Thyroid gland (tissue), 4 donors: ENCODE measurements at places on chromosomes 6 and 20. TPM values are rescaled to one million over a fixed set of nuclear protein-coding genes. Genes with fewer than 3 reads are reported as not detected.

DNA sequence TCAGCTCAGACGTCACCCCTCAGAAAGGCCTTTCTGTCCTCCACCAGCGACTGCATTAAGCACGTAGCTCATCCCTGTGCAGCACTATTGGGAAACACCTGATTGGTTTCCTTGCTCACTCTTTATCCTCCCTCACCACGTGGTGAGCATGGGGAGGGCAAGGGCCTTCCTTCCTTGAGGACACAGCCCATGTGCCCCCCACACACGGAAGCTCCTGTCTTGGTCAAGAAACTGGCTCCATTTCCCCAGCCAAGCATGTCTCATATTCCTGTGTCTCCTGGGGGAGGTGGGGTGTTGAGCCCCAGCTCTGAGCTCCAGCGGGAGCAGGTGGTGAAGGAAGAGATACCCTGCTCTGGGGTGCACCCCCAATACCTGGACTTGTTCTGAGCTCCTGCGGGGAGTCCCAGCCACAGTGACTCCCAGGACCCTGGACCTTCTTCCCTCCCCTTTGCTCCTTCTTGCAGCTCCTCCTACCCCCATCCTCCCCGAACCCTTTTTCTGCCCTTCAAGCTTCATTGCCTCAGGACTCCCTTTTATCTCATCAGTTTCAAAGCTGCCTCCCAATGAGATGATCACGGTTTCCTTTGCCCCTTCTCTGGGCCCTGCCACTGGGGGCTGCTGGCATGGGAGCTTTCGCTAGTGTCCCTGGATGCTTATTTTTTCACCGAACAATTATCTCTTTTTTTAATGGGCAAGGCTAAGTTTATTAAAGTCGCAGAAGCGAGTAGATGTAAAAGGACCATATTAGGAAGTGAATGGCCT is 230.1 kb downstream of the TFAP2C start:
- no peak overlapping the region for H3K27ac ChIP-seq
- H3K4me1 ChIP-seq, result no peaks in the 10 kb centered on the region
- H3K27me3 ChIP-seq, result no peaks in the 10 kb centered on the region
- no peak overlapping the region for H3K4me3 ChIP-seq
- H3K36me3 ChIP-seq, result no peaks in the 10 kb centered on the region

GRCh38 chr20:289693-290083 is 862 bp downstream of the C20orf96 start:
- H3K27me3 ChIP-seq, result no peaks in the 10 kb centered on the region
- peak overlapping the region; percentile 72 for H3K27ac ChIP-seq

GRCh38 chr6:156633291-156633690 is 143.9 kb upstream of the ARID1B start:
- H3K27me3 ChIP-seq, result no peaks in the 10 kb centered on the region
- no peak overlapping the region for H3K27ac ChIP-seq
- H3K4me3 ChIP-seq, result no peak overlapping the region
- H3K36me3 ChIP-seq, result no peaks in the 10 kb centered on the region

- peak within 1 kb of the TSS; percentile 53 for H3K27ac ChIP-seq
- H3K4me3 ChIP-seq, result peak within 1 kb of the TSS; percentile 44
- H3K36me3 ChIP-seq, result no peaks in the 10 kb centered on the region
- DNase-seq, result peak; percentile 80
These were observed at the start of gene PLCB1 for GRCh38 chr20:8131598-8132483. Gene PLCB1 (plus strand): TSS chr20:8132266. CDS start chr20:8132652, 386 bp downstream.

- H3K36me3 ChIP-seq, result no peaks in the 10 kb centered on the region
- H3K4me1 ChIP-seq, result peaks cover 5% of the 10 kb centered on the region
- DNase-seq, result no peak
- H3K4me3 ChIP-seq, result no peak overlapping the region
These were observed 91.4 kb upstream of the ARID1B start for GRCh38 chr6:156685823-156686222.

- no peaks in the 10 kb centered on the region for H3K27me3 ChIP-seq
- peaks cover 49% of the 10 kb centered on the region for H3K4me1 ChIP-seq
- no peak for DNase-seq
- no peak overlapping the region for H3K4me3 ChIP-seq
- peak overlapping the region; percentile 65 for H3K27ac ChIP-seq
These were observed 3.1 kb upstream of the LAMA5 start for GRCh38 chr20:62370115-62370806.

GRCh38 chr6:44255871-44256774 is 1.2 kb downstream of the SLC35B2 start:
- H3K27me3 ChIP-seq, result no peaks in the 10 kb centered on the region
- peak overlapping the region; percentile 97 for H3K27ac ChIP-seq
- H3K36me3 ChIP-seq, result peaks cover 47% of the 10 kb centered on the region
- H3K4me3 ChIP-seq, result peak overlapping the region; percentile 92

Gene VWA7
- 1.2 TPM for total RNA-seq

GRCh38 chr6:90068264-90068663 is 174.0 kb downstream of the GJA10 start:
- no peaks in the 10 kb centered on the region for H3K36me3 ChIP-seq
- no peak overlapping the region for H3K4me3 ChIP-seq

Gene TFAP2A
- 0.40 TPM for total RNA-seq

GRCh38 chr20:49868964-49869363 is 46.4 kb downstream of the SPATA2 start:
- H3K4me1 ChIP-seq, result peaks cover 26% of the 10 kb centered on the region
- no peaks in the 10 kb centered on the region for H3K27me3 ChIP-seq
- H3K27ac ChIP-seq, result peak overlapping the region; percentile 86
- no peak for DNase-seq
- no peaks in the 10 kb centered on the region for H3K36me3 ChIP-seq
- H3K4me3 ChIP-seq, result no peak overlapping the region

DNA sequence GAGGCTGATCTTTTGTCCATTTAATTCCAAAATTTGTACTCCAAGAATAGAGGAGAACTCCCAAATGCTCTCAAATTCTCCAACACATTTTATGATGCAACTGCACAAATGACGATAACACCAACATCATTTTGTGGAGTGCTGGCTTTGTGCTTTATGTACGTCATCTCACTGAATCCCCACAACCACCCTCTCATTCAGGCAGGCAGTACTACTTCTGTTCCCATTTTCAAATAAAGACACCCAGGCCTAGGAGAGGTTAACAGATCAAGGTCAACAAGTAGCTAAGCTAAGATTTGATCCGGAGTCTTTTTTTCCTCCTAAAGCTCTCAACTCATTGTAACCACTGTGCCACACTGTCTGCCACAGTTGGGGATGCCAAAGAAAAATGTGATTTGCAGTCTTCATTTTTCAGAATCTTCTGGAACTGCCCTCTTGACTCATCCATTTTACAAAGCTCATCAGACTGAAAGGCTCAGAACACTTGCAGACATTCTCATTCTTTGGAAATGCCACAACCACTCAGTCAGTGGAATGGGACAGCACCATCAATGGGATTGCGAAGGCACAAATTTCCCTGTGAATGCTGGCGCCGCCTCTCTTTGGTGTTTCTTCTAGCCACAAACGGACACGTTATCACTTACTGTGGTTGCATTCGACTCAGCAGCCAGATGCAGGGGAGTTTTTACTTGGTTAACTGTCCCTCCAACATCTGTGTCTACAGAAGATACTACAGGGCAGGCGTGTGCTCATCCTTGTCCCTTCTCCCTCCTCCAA is 184.4 kb downstream of the GJA10 start:
- H3K4me1 ChIP-seq, result no peaks in the 10 kb centered on the region
- H3K4me3 ChIP-seq, result no peak overlapping the region
- H3K27ac ChIP-seq, result no peak overlapping the region
- DNase-seq, result no peak
- H3K36me3 ChIP-seq, result no peaks in the 10 kb centered on the region

DNA sequence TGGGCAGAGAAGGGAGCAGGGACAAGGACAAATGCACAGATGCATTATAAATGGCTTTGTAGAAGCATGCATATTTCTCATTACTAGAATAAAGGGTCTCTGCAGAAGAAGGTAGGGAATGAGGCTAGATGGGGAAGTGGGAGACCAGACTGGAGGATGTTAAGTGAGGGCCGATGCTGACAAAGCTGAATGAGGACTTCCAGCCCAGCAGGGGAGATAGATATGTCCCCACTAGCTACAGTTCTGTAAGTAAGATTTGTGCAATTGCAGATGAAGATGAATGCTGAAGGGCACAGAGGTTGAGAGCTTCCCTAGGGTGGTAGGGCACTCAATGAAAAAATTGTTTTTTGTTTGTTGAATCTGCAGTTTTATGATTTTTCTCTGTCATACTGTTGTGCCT is 16.9 kb downstream of the ADGRG6 start:
- H3K27me3 ChIP-seq, result no peaks in the 10 kb centered on the region
- no peak overlapping the region for H3K4me3 ChIP-seq
- DNase-seq, result no peak
- H3K36me3 ChIP-seq, result no peaks in the 10 kb centered on the region

Gene MACROD2
- total RNA-seq, result 11.2 TPM

DNA sequence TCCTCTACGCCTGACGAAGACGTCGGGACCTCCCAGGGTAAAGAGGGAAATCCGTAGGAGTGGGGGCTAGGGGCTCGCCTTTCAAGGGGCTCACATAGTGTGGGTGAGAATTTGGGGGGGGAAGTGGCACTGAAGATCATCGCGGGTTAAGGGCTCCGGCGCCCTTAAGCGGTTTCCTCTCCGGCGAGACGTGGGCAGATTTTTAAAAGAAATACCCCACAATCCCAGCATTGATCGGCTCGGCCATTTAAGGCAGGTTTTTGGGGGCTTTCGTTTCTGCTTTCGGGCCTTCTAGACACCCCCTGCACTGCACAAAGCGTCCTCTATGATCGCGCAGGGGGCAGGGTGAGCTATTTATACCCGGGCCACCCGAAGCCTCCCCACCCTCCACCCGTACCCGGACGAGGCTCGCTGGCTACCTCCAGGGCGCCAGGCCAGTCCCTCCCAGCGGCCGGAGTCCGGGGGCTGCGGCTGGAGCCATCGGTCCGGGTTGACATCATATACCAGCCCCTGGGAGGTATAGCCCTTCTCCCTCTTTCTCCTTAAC is 1.2 kb downstream of the NKX2-2 start:
- DNase-seq, result no peak
- peaks cover 93% of the 10 kb centered on the region for H3K27me3 ChIP-seq
- H3K27ac ChIP-seq, result no peak overlapping the region
- no peaks in the 10 kb centered on the region for H3K36me3 ChIP-seq
- H3K4me3 ChIP-seq, result no peak overlapping the region

- no peaks in the 10 kb centered on the region for H3K36me3 ChIP-seq
- H3K27me3 ChIP-seq, result no peaks in the 10 kb centered on the region
- H3K27ac ChIP-seq, result no peak overlapping the region
- no peak for DNase-seq
- no peaks in the 10 kb centered on the region for H3K4me1 ChIP-seq
These were observed 200.7 kb upstream of the ECI2 start for GRCh38 chr6:4336084-4336483.

DNA sequence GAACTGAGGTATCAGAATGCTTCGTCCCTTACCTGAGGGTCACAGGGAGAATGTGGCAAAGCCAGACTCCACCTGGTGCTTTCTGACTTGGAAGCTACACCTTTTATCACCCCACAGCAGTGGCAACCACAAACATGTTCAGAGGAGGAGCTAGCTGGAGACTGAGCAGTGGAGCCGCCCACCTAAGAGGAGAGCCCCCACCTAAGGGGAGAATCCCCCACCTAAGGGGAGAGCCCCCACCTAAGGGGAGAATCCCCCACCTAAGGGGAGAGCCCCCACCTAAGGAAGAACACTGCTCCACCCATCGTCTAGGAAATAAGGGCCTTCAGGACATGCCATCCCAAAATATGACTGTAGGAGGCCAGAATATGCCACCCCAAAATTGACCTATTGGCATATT is 4.0 kb downstream of the SLC52A3 start:
- no peak overlapping the region for H3K4me3 ChIP-seq
- no peak for DNase-seq
- H3K27ac ChIP-seq, result no peak overlapping the region

- no peak overlapping the region for H3K4me3 ChIP-seq
- no peaks in the 10 kb centered on the region for H3K27me3 ChIP-seq
- no peak for DNase-seq
- no peaks in the 10 kb centered on the region for H3K36me3 ChIP-seq
These were observed 1203.6 kb upstream of the GJE1 start for GRCh38 chr6:140929121-140929520.

Gene MRAP2
- 1.5 TPM for total RNA-seq

- H3K4me1 ChIP-seq, result peaks cover 11% of the 10 kb centered on the region
- no peak for DNase-seq
- H3K27me3 ChIP-seq, result no peaks in the 10 kb centered on the region
- no peak overlapping the region for H3K27ac ChIP-seq
These were observed 74.5 kb downstream of the PSMG4 start for GRCh38 chr6:3333263-3333662.

Gene RAMACL
- total RNA-seq, result 8.3 TPM

Gene SIGLEC1
- total RNA-seq, result 2.6 TPM

- no peak overlapping the region for H3K4me3 ChIP-seq
- DNase-seq, result no peak
- H3K27me3 ChIP-seq, result no peaks in the 10 kb centered on the region
- peaks cover 48% of the 10 kb centered on the region for H3K36me3 ChIP-seq
- no peak overlapping the region for H3K27ac ChIP-seq
These were observed 12.4 kb downstream of the PSMF1 start for GRCh38 chr20:1130847-1131246.

Gene RBBP8NL
- 6.0 TPM for total RNA-seq

- H3K4me1 ChIP-seq, result no peaks in the 10 kb centered on the region
- no peaks in the 10 kb centered on the region for H3K27me3 ChIP-seq
- no peak overlapping the region for H3K4me3 ChIP-seq
- no peak overlapping the region for H3K27ac ChIP-seq
These were observed 11.6 kb downstream of the CST3 start for GRCh38 chr20:23626040-23626620.

Gene LIN28B
- total RNA-seq, result not detected

Gene ULBP3
- 17.9 TPM for total RNA-seq

Gene CCDC167
- total RNA-seq, result 40.3 TPM

Gene EIF6
- 30.3 TPM for total RNA-seq

Gene TRAPPC3L
- 0.13 TPM for total RNA-seq

Gene CTCFL
- total RNA-seq, result 0.13 TPM

DNA sequence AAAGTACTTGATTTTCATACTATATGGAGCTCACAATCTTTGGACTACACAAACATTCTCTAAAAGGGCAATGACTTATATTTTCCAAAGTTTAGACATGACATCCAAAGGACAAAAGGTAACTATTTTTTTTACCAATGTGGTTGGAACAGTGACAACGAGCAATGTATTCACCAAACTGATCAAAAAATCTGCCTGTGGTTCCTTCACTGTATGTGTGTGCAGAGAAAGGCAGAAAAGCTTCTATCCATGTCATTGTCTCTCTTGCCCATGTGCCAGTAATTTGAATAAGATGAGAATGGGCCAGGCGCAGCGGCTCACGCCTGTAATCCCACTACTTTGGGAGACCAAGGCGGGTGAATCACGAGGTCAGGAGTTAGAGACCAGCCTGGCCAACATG is 25.5 kb downstream of the MCUR1 start:
- H3K4me3 ChIP-seq, result no peak overlapping the region
- H3K36me3 ChIP-seq, result peaks cover 11% of the 10 kb centered on the region
- no peaks in the 10 kb centered on the region for H3K27me3 ChIP-seq
- DNase-seq, result no peak
- no peaks in the 10 kb centered on the region for H3K4me1 ChIP-seq
